ENCODE measurements at places on chromosomes 6 and 20.

DNA sequence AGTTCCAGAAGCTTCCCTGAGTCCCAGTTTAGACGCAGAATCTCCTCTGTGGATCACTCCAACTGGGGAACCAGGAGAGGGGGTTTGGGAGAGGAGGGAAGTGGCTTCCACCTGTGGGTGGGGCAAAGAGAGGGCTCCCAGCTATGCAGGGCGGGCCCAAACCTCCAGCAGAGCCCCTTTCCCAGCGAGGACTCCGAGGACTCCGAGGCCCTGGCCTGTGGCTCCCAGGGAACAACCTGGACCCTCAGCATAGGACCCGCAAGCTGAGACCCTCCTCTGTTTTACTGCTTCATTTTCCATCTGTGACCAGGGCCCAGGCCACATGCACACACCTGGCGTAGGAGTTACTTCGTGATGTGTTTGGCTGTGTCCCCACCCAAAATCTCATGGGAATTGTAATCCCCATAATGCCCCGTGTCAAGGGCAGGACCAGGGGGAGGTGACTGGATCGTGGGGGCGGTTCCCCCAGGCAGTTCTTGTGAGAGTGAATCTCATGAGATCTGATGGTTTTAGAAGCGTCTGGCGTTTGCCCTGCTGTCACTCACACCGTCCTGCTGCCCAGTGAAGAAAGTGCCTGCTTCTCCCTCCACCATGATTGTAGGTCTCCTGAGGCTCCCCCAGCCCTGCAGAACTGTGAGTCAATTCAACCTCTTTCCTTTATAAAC lies 27.9 kb downstream of the NTSR1 start:
- no peak for DNase-seq

GRCh38 chr6:170423814-170424603 lies 117.5 kb downstream of the FAM120B start:
- no peak for DNase-seq

DNA sequence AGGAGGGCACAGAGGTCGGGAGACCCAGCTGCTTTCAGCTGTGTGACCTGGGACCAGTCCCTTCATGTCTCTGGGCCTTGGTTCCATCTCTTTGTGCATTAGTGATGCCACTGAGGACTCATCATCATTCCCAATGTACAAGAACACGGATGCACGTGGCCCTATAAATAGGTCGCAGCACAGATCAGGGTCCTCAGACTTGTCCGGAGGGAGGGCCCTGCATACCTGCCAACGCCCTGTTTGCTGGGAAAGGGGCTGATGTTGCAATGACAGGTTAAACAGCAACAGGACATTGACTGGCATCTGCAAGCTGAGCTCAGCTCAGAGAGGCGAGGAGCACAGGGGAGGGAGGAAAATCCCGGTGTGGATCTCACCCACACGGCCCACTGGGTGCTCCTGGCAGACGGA lies 21.8 kb downstream of the TGM2 start:
- peak; percentile 73 for DNase-seq

DNA sequence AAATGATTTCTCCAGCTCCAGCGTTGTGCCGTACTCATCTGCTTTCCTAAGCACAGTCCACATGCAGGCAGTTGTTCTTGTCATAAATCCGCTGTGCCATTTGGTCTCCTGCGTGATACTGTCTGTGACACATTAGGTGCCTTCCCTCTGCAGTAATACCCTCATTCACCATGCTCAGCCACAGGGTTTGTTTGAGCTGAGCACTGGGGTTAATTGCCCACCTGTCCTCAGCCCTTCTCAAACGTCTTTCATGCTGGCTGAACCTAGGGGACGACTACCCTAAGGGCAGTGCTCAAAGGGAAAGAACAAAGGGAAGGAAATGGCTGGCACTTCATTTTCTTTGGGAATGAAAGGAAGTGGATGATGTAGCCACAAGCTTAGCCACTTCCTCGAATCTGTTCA lies 64.2 kb upstream of the MYLIP start:
- no peak for DNase-seq

GRCh38 chr6:42993445-42993844 lies 9.1 kb downstream of the PPP2R5D start:
- DNase-seq, result no peak

DNA sequence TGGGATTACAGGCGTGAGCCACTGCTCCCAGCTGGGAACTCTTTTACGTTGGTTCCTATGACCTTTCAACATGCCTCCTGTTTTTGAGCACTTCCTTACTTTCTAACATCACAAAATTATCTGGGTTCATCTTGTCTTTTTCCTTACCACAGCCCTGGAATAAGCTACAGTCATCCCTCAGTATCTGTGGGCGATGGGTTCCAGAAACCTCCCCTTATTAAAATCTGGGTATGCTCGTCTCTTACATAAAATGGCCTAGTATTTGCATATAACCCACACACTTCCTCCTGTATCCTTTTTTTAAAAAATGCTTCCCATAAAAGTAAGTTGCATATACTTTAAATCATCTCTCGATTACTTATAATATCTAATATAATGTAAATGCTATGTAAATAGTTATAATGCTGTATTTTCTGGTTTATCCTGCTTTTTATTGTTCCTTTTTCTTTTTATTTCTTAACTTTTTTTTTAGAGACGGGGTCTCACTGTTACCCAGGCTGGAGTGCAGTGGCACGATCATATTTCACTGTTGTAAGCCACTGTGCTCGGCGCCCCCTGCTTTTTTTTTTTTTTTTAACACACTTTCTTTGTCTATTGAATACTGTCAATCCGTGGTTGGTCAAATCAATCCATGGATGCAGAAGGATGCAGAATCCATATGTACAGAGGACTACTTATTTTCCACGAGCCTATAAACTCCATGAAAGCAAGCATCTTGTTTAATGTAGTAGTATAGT lies 9.2 kb downstream of the RPF2 start:
- no peak for DNase-seq

DNA sequence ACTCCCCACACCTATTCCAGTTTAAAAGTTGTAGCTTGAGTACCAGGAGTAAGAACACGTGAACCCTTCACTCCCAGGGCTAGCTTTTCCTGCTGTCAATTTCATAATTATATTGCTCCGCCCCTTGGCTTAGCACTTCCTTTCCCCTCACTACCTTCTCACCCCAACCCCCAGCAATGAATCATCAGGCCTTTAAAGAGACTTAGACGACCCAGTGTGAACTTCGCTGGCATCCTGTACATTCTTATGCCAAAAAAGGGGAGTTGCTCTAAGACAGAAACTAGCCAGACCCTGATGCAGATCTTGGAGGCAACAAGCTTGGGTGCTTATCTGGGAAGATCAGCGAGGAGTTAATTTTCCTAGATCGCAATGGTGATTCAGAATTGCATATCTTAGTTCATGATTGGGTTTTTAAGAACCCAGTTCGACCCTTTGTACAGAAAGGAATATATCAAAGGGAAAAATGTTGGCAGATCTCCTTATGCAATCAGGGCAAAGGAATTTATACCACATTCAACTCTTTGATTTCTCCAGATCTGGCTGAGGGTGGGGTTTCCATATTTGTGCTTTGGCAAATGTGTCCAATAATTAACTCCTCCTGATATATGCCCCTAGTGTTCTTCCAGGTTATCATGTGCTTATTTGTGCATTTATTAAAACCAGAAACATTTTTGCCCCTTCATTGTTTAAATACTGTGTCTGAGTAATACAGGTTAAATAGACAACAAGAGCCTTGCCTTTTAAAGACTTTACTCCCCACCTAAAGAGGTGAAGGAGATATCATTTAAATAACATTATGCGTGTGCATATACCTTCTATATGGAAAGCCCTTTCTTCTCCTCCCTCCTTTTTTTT lies 8.1 kb upstream of the ATXN1 start:
- DNase-seq, result peak; percentile 61

GRCh38 chr6:109892451-109893435 lies 85.4 kb upstream of the GPR6 start:
- peak; percentile 90 for DNase-seq

DNA sequence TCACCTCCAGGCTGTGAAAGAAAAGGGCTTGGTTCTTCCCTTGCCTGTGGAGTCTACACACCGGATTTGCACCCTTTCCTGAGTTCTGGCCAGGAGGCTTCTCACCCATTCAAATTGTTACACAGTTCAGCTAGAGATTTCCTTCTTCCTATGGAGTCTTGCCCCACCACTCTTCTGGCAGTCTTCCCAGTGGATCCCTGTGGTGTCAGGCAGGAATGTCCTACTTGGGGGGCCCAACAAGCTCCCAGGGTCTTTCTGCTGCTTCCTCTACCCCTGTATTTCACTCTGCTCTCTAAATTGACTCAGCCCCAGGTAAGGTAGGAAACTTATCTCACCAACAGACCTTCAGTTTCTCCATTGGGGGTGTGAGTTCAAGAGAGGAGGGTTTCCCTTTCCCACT lies 14.0 kb upstream of the CST9L start:
- DNase-seq, result no peak

GRCh38 chr6:428047-428603 lies 36.6 kb downstream of the IRF4 start:
- DNase-seq, result no peak

DNA sequence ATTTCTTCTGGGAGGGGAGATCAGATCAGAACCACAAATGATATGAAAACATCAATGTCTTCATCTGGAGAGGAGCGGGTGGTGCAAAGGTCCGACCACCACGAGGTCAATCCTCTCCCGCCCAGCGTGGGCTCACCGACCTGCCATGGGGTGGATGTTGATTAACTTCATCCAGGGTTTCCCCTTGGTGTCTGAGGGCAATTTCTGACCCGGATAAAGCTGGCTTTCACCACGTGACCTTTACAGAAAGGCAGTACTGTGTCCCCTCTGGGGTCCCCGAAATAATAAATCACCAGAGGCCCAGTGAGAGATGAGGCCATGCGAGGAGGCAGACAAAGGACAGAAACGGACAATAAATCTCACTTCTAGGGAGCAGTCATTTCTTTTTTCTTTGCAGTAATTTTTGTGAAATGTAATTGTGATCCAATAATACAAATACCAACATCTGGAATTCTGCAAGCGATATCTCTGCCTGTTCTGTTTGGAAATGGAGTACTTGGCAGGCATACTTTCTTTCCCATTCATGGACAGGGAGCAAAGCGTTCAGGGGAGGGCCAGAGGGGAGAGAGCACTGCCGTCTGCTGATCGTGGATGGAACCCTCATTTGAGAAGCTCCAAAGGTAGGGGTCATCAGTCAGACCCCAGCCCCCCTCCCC lies 55.1 kb upstream of the APCDD1L start:
- no peak for DNase-seq

DNA sequence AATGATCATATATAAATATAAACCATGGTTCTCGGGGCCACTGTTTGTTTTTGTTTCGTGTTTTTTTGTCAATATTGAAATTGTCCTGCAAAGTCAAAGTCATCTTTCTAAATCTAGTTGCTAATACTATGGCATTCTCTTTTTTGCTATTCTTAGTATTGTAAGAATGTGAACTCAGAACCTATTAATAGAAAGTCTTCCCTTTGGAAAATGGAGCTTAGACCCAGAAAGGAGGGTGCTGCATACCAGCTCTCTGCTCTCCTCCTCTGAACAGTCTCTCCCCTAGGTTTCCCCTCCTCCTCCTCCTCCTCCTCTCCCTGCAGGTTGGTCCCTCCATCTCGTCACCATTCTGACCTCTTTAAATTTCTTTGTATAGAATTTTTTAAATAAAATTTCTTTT lies 150.4 kb upstream of the CCN2 start:
- DNase-seq, result no peak

DNA sequence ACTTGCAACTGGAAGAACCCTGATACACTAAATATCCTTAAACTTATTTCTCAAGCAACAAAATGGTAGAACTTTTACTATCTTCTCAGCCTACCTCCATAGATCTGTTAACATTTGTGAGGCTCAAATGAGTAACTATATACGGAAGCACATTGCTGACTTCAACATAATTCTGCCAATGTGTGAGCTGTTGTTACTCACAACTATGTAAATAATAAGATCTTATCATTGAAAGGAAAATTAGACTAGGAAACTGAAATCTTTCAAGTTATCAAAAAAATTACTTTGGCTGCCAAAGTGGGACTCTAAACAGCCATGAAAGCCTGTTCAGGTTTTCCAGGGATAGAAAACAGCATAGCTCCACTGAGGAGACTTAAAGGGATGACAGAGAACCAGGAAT lies 40.2 kb upstream of the TASP1 start:
- no peak for DNase-seq

DNA sequence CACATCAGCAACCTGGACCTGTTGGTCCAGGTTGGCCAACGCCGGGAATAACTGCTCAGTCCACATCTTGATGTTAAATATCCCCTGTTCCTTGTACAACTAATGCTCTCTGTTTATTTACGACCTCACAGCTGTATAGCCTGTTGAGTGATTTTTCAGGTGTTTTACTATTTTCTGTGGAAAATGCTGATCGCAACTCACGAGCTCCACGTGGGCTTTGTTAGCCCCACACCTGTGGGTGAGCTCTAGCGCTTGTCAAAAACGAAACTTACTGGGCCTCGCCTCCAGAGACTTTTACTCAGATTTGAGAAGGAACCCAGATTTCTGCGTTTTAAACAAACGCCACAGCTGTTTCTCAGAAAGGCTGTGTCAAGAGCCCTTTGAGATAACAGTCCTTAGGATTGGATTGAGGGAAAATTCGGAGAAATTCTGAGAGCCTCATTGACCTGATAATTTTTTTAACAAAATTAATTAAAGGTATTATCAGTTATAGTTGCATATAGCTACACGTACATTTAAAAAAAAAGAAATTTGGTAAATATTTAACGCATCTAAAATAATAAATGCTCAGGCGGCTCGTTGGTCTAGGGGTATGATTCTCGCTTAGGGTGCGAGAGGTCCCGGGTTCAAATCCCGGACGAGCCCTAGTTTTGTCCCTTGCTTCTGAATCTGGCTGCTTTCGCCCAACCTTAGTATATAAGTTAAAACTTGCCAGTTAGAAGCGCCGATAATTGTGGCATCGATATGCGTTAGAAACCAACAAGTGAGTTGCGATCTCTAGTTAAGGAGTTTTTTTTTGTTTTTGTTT lies 16.7 kb downstream of the HMGN4 start:
- peak; percentile 69 for DNase-seq

GRCh38 chr20:4813863-4814695 lies 92.4 kb downstream of the PRND start:
- DNase-seq, result no peak

DNA sequence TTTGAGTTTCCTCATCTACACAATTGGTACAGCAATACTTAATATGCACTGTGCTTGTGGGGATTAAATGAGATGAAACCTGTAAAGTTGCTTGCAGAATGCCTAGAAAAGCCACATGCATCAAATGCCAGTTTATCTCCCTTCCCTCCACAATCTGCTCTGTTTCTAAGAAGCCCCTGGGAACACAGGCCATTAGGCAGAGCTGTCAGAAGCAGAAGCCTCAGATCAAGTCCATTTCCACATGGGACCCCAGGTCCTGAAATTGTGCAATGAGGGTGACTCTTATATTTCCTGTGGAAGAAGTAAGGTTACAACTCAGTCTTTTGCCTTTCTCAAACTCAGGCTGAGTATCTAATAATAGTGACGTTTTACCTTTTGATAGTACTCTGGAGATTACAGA lies 737.4 kb downstream of the KIF16B start:
- DNase-seq, result no peak

GRCh38 chr6:378090-378957 lies 13.2 kb upstream of the IRF4 start:
- DNase-seq, result no peak

DNA sequence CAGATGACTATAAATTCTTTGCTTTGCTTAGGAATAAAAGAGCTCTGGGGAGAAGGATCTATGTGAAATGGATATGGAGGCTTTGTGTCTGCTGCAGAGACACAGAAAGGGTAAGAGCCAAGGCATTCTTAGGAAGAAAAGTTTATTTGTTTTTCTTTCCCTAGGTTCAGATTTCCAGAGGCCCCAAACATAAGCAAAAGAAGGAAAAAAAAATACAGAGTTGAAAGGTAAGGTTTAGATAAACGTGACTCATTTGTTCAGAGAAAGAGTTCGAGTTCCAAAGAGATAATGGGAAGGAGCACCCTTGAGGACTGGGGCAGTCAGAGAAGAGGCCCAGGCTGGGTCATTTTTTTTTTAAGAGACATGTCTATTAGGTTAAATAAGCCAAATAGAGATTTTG lies 27.4 kb upstream of the BMP5 start:
- no peak for DNase-seq

Measured in trophoblast cell (in vitro differentiated cells and primary cell).